Right cardiac atrium (tissue), 5 donors: ENCODE measurements at places on chromosomes 13 and 19. TPM values are rescaled to one million over a fixed set of nuclear protein-coding genes. Genes with fewer than 3 reads are reported as not detected.

DNA sequence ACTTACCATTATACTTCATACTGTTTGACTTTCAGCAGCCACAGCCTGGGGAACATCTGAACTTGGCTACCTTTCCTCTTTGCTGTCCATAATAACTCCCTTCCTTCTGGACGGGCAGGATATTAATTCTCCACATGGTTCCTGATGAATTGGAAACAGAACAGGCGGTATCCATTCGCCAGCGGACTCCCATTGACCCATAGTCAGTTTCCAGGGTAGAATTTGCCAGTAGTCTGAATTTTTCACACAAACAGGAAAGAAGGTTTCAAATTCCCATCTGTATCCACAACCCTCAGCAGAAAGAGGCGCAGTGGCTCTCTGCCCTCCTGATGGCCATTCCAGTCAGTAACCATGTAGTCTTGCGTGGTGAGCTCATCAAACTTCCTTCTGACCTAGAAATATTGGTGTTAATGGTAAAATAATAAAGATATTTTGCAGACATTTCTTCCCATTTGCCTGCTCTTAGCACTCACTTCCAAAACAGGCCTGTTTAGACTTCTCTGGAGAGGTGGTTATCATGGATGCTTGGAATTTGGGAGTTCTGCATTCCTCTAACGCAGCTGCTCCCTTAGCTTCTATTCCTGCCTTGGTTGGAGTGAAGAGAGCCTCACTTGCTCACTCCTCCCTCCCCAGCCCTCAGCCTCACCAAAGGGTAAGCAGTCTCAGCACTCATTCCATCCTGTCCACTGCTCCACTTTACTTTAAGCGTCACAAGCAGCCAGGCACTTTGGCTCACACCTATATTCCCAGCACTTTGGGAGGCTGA is 75.0 kb upstream of the OXGR1 start:
- DNase-seq, result no peak

- no peak for DNase-seq
These were observed 114.8 kb downstream of the KATNAL1 start for GRCh38 chr13:30192320-30193093.

Gene LILRA5
- polyA plus RNA-seq, result 0.61 TPM

- DNase-seq, result no peak
These were observed 52.8 kb downstream of the SPTBN4 start for GRCh38 chr19:40519352-40520322.

DNA sequence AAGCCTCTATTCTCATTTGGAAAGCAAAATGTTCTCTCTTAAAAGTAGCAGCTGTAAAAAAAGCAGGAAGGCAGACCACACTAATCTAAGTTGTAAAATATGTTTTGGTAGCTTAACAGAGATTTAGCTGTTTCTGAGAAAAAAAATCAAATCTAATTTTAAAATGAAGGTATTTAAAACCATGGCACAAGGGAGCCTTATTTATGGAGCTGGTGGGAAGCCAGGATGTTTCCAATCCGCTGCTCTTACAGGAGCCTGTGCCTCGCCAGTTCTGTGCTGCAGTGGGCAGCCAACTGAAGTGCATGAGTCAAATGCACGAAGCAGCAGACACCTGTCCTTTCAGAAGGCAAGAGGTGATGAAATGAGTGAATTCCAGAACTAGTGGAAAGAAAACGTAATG is 28.2 kb downstream of the GPC6 start:
- DNase-seq, result no peak

- DNase-seq, result no peak
These were observed 894.9 kb upstream of the PCDH9 start for GRCh38 chr13:68125087-68125480.

GRCh38 chr19:55365245-55365644 is 2.2 kb upstream of the GARIN5B start:
- no peak for DNase-seq

DNA sequence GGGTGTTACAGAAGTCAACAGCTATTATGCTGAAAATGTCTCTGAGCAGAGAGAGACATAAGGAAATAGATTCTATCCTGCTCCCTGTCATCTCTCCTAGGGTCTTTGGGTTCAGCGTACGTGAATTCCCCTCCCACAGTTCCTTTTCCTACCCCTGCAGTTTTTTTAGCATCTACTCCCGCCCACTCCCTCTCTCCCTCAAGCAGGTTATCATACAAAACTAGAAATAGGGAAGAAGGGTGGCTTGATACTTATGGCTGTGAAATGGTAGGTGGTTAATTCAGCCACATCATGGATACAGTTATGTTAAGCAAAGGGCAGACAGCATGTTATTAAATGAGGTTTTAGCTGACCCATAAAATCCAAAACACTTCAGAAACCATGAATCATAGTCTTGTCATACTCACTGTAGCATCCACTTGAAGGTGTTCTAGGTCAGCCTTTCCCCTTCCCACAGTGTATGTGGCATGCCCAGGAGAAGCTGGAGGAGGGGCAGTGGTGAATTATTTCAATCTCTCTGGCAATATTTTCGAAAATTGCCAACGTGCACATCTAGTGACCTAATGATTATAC is 236.8 kb upstream of the SERP2 start:
- no peak for DNase-seq

DNA sequence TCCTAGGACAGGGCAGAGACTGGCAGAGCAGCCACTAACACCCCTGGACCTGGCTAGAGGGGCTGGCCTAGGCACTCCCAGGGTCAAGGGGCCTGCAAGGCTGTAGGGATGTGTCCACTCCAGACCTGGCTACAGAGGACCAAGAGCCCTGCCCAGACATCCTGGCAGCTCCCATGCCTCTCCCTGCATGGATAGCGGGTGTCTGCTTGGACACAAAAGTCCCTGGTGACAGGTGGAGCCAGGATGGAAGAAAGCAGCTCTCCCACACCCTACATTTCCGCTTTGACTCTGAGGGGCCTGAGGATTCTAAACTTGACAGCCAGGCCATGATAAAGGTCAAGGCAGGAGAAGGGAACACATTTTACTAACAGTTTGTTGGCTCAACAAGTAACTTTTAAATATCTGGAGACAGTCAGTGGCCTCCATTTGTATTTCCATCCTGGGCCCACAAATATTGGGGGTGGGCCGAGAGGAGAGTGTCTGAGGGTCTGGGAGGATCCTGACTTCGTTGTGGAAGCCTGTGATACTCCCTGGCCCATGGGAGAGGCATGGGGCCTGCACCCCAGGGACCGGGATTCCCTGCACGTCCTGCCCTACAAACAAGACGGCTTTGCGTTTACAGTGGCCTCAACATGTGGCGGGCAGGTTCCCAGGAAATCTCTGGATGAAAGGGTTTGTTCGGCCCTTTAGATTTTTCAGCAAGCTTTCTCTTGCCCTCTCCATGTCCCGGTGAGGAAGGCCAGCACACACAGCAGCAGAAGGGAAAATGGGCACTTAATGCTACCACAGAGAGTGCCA is 19.8 kb upstream of the SLC7A9 start:
- no peak for DNase-seq

Gene URAD
- not detected for polyA plus RNA-seq

DNA sequence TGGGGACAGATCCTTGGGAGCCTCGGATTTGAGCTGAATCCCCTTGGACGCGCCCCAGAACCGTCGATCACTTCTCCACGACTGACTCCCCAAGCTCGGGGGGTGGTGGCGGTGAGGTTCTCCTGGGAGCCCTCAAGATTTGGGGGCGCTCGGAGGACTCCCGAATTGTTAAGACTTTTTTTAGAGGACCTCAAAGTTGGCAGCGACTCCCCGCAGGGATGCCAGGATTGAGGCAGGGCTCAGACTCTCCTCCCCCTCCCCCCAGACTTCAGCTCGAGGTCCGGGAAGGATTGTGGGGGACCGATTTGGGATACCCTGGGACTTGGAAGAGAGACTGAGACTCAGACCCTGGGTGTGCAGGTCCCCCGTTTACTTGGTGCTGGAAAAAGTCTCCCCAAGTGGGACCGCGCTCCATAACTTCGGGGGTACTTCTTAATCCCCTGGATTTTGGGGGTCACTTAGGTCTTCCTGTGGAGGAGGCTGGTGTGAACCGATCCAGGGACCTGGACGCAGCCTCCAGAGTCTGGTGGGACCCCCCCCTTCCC is 665 bp downstream of the VASP start:
- peak; percentile 78 for DNase-seq

DNA sequence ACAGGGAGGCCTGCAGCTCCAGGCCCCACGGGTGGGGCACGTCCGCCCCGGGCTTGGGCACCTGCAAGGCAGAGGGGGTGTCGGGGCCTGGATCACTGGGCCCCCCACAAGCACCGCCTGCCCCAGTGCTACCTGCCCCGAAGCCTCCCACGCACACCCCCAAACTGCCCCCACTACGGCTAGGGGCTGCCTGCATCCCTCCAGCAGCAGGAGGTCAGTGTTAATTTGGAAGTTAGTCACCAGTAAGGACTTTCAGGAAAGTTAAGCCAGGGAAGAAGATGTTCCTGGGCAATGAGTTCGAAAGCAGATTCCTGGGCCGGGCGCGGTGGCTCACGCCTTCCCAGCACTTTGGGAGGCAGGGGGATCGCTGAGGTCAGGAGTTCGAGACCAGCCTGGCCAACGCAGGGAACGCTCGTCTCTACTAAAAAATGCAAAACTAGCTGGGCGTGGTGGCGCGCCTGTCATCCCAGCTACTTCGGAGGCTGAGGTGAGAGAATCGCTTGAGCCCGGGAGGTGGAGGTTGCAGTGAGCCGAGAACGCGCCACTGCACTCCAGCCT is 5.5 kb downstream of the PEAK3 start:
- no peak for DNase-seq

GRCh38 chr19:54473071-54473891 is at the start of gene CDC42EP5:
CDC42EP5 (minus strand) TSS chr19:54473296; CDS start chr19:54465547, 7,749 bp downstream.
- peak; percentile 86 for DNase-seq

DNA sequence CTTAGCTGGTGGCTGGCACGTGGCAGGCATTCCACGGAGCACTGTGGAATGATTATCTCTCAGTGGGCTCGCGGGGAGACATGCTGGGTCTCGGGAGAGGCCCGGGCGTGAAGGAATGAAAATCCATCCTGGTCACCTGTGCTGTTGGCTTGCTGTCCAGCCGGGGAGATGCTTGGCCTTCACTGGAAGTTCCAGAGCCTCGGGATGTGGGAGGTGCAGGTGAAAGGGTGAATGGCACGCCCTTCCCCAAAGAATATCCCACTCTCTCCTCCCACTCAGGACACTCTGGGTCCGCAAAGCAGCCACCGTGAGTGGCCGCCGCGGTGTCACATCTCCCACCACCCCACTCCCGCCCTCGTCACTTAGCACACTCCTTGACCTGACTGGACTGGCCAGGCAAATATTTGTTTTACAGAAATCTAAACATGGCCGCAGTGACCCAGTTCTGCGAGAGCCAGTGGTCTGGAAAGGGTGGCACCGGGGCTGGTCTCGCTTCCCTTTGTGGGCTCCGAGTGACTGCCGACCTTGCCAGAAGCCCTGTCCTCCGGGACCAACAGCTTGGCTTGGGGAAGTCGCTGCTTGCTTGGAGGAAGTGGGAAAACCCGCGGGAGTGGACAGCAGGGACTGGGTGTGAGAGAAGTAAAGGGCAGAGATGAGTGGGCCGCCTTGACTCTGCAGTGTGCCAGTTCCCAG is 8.0 kb downstream of the DPP9 start:
- peak; percentile 80 for DNase-seq
